ENCODE measurements at places on chromosomes 12 and 14. TPM values are rescaled to one million over a fixed set of nuclear protein-coding genes. Genes with fewer than 3 reads are reported as not detected.

Gene REM2
- 1.7 TPM for total RNA-seq

Gene OR6C70
- total RNA-seq: not detected

DNA sequence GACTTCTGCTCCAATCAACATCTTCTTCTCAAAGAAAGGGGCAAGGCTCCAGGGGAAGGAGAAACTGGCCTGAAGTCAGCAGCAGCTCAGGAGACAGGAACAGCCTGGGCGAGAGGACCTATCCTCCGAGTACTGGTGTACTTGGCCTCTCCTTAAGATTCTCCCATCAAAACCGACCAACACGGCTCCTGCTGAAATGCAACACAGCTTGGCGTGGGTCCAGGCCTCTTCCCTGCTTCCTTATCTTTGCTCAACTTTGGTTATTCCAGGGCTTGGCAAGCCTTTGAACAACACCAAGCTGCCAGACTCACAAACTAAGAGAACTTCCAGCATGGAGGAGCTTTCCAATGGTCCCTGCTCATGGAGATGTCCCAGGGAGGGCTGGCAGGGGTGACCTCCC lies 377.4 kb downstream of the BCL11B start:
- no peak for DNase-seq

GRCh38 chr14:88421286-88421685 lies 35.8 kb downstream of the SPATA7 start:
- no peak for DNase-seq

Gene NOVA1
- total RNA-seq: 58.3 TPM

Data from occipital lobe (tissue), 3 donors.